ENCODE measurements at places on chromosomes 5 and 9.

GRCh38 chr9:136613824-136614371 lies 48.8 kb upstream of the EGFL7 start:
- DNase-seq: no peak

GRCh38 chr5:119382169-119382568 lies 26.4 kb downstream of the TNFAIP8 start:
- DNase-seq: no peak

DNA sequence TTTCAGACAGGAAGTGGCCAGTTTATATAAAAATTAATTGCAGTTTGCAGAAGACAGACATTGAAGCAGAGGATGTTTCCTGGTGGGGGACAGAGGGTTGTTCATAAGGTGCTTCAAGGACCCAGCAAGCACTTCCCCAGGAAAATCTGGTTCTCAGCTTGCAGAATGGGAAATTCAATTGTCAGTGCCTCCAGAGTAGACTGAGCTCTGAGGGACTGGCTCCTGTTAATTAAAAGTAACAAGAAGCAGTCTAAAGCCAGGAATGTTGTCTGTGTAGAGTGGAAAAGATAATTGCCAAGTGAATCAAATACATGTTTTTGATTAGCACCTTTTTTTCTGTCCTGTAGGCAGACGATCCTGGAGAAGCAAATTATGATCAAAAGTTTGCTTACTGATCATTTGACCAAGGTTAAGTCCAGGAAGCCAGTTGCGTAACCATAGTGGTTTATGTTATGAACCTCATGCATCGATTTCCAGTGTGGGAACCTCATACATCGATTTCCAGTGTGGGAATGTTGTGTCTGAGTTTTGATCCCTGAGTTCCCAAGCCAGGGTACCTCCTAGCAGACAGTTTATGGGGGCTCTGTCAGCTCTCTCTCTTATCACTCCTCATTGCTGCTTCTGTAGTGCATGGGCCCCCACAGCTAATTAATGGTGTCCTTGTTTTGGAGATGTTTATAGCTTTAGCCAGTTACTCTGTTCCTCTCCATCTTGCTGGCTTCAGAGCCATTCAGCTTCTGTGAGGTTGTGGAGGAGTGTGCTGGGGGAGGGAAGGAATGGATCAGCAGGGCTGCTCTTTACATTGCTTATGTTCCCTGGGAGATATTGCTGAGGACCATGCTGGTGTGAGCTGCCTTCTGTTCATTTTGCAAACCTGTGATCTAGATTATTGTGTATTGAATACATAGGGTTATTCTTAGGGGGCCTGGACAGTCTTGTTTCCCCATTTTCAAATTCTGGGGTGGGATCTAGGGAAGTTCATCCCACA lies 17.1 kb downstream of the MSANTD3 start:
- DNase-seq: no peak

- DNase-seq: no peak
These were observed 333.7 kb downstream of the CWC27 start for GRCh38 chr5:65102371-65102975.

- DNase-seq: no peak
These were observed 65.5 kb downstream of the GNG10 start for GRCh38 chr9:111726949-111727348.

DNA sequence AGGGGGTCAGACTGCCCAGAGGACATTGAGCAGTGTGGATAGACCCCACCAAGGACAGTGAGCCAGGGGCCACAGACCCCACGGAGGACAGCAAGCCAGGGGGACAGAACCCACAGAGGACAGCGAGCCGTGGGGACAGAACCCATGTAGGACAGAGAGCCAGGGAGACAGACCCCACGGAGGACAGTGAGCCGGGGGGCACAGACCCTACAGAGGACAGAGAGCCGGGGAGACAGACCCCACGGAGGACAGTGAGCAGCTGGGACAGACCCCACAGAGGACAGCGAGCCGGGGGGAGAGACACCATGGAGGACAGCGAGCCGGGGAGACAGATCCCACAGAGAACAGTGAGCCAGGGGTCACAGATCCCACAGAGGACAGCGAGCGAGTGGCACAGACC lies 3.4 kb upstream of the ZDHHC11 start:
- no peak for DNase-seq

GRCh38 chr5:78758169-78758839 lies 109.7 kb upstream of the LHFPL2 start:
- no peak for DNase-seq

DNA sequence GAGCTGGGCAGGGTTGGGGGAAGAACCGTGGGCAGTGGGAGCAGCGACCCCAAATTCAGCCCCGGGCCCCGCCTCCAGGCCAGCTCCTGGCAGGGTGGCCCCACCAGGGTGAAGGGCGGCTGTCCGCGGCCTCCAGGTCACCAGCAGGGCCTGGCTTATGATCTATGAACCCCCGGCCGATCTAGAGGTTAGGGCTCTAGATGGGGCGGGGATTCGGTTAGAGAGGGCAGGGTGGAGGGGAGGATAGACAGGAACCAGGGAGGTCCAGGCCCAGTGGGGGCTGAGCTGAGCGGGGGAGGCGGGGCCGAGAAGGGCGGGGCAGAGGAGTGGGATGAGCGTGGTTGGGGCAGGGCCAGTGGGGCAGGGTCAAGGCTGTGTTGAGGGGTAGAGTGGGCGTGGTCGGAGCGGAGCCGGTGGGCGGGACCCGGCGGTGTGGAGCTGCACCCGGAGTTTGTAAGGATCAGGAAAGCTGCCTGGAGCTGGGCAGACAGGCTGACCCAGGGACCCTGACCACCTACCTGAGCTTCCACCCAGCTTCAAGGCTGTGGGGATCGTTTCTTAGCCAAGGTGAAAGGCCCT lies 29.3 kb upstream of the OBP2B start:
- DNase-seq: peak; percentile 45

- no peak for DNase-seq
These were observed 213.7 kb upstream of the NR4A3 start for GRCh38 chr9:99607842-99608448.

DNA sequence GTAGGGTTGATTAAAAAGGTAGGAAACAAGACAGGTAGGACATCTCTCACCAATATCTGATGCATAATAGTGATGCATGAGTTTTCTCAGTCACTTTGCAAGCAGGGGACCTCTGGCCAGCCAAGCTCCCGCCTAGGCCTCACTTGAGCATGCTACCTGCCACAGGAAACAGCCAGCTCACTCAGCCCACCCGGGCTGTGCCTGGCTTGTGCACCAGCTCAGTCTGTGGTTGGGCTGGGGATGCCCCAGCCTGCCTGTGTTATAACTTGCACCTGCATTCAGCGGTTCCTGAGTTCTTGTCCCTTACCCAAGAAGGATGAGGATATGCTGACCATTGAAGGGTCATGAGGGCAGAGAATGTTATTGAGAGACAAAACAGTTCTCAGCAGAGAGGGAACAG lies 172.8 kb upstream of the PLCXD3 start:
- DNase-seq: peak; percentile 14
